ENCODE measurements at places on chromosomes 3 and 15. TPM values are rescaled to one million over a fixed set of nuclear protein-coding genes. Genes with fewer than 3 reads are reported as not detected.

SLC33A1 gene
- total RNA-seq: 30.3 TPM

EFCC1 gene
- total RNA-seq: 0.10 TPM

ZNF80 gene
- total RNA-seq: 1.2 TPM

LMOD3 gene
- not detected for total RNA-seq

PDHB gene
- 21.5 TPM for total RNA-seq

PXYLP1 gene
- total RNA-seq: 19.8 TPM

LRRFIP2 gene
- total RNA-seq: 63.1 TPM

TP63 gene
- 0.21 TPM for total RNA-seq

NR1I2 gene
- total RNA-seq: not detected

TGM5 gene
- not detected for total RNA-seq

ZIC1 gene
- not detected for total RNA-seq

ZBED2 gene
- total RNA-seq: not detected

MOBP gene
- total RNA-seq: 0.10 TPM

SCAANT1 gene
- total RNA-seq: not detected

DUOXA1 gene
- 0.31 TPM for total RNA-seq

GNAT1 gene
- not detected for total RNA-seq

APOD gene
- total RNA-seq: not detected

NR2E3 gene
- not detected for total RNA-seq

ANKRD34C gene
- not detected for total RNA-seq
